ENCODE measurements at places on chromosomes 1 and 21.
A peak's percentile ranks its signal among the peaks of the same experiment; 100 is the strongest.

DNA sequence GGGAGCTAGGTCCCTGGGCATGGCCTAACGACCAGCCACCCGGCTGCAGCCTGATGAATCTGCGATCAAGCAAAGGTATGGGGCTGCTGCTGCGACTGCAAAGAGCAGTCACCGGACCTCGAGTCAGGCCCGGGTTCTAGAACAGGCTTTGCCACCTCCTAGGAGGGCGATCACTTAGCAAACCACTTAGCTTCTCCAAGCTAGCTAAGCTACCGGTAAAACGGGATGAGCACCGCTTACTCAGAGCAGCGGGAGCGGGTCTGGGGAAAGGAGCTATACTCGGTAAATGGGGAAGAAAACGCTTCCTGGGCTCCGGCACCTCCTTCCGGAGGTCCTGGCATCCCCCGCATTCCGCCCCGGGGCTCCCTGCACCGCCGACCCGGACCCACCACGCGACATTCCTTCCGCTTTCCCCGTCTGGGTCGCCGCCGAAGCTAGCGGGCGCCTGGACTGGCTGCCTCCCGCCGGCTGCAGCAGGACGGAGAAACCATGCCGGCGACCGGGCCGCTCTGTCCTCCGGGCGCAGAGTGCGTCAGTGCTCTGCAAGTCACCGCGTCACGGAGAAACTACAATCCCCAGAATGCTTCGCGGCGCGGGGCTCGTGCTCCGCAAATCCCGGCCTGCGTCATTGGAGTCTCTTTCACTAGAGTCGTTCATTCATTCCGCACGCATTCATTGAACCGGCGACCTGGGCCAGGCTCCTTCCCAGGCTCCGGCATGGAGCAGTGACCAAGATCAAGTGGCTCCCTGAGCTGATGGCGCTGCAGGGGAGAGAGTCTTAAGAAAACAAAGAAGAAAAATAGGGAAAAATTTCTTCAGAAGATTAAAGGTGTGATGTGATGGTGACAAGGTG lies at the start of gene LSM10:
TSS of gene LSM10 (minus strand) at position 531 of the 853 bp plus-strand sequence. CDS start 3,779 bp downstream, outside the sequence.
- peak; percentile 90 for DNase-seq

- no peak for DNase-seq
These were observed 31.6 kb upstream of the NUF2 start for GRCh38 chr1:163290025-163290640.

DNA sequence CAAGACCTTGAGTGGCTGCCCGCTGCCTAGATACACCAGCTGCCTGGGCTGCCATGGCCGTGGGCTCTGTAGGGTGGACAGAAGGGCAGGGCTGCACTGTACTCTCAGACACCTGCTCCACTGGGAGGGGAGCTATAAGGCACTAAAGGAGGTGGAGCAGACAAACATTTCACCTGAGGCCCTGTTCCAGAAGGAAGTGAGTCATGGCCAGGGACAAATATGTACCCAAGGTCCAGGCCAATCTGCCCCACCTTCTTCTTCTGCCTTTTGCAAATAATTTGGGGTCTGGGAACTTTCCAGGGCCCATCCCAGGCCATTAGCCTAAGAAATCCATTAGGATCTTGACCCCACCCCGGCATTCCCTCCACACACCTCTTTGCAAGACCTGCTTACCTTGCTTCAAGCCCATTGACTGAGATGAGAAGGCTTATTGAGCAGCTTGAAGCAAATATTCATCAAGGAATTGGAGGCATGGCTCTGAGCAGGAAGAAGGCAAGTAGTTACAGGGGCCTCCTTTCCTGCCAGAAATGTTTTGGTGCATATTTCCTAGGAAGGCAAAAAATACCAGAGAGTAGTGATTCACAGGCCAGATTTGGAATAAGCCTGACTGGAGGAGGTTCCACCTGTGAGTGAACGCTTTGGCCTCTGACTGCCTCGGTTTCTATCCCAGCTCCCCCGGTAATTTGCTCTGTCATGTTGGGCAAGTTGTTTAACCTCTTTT lies at the start of gene CAPN8:
TSS of gene CAPN8 (minus strand) at position 110 of the 721 bp plus-strand sequence. CDS start at position 55, 55 bp downstream.
- DNase-seq, result no peak

DNA sequence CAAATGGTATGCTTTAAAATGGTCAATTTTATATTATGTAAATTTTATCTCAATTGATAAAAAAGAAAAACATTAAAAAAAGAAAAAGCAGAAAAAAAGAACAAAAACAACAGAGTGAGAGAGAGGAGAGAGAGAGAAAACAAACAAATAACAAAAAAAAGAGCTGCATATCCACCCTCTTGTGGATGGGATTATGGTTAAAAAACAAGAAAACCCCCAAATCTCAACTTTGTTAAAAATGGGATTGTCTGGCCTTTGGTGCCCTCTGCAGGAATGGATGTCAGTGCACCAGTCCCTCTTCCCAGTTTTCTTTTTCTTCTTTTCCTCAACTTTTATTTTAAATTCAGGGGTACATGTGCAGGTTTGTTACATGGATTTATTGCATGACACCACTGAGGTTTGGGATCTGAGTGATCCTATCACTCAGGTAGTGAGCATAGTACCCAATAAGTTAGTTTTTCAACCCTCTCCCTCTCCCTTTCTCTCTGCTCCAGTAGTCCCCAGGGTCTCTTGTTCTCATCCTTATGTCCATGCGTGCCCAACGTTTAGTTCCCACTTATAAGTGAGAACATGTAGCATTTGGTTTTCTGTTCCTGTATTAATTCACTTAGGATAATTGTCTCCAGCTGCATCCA lies 28.1 kb downstream of the RNF187 start:
- no peak for DNase-seq

GRCh38 chr1:19967808-19968207 lies 11.6 kb downstream of the PLA2G2A start:
- no peak for DNase-seq
